Activated CD4-positive, alpha-beta T cell treated with anti-CD3 and anti-CD28 coated beads for 24 hours (primary cell): ENCODE measurements at places on chromosomes 1 and 21.
A peak's percentile ranks its signal among the peaks of the same experiment; 100 is the strongest.

DNA sequence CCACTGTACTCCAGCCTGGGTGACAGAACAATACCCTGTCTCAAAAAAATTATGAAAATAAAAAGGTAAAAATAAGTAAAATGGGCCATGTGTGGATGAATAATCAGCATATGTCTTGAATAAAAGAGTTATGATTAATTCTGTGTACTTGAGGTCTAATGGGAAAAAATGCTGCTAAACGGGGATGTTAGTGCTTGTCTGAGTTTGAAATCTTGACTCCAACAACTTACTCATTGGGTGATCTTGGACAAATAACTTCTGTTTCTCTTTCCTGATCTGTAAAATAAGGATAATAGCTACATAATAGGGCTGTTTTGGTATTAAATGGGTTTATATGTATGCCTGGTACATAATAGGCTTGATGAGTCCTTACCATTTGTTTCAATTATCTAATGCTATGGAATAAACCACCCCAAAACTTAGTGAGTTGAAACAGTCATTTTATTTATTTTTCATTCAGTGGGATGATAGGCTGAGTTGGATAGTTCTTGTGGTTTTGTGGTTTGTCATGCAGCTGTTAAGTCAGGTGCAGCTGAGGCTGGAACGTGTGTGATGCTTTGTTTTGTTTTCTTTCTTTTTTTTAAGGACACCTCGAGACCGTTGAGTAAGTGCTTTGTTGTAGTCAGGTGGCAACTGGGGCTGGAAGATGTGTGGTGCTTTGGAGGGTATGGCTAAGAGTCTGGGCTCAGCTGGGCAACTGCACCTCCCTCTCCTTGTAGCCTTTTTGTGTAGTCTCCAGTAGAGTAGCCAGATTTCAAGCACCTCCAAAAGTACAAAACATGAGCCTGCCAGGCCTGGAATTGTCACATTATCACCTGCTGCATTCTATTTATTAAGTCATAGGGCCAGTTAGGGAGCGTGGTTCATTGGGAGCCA is 4.9 kb downstream of the MDM4 start:
- no peak for DNase-seq

DNA sequence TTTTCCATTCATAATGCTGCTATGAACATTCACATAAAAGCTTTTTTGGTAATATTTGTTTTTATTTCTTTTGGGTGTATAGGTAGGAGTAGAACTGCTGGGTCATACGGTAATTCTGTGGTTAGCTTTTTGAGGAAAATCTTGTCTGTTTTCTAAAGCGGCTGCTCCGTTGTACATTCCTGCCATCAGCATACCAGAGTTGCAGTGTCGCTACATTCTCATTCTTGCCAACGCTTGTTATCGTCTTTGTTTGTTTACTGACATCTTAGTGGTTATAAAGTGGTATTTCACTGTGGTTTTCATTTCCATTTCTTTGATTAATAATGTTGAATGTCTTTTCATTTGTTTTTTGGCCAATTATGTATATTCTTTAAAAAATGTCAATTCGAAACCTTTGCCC is 469.8 kb upstream of the ZP4 start:
- no peak for DNase-seq

DNA sequence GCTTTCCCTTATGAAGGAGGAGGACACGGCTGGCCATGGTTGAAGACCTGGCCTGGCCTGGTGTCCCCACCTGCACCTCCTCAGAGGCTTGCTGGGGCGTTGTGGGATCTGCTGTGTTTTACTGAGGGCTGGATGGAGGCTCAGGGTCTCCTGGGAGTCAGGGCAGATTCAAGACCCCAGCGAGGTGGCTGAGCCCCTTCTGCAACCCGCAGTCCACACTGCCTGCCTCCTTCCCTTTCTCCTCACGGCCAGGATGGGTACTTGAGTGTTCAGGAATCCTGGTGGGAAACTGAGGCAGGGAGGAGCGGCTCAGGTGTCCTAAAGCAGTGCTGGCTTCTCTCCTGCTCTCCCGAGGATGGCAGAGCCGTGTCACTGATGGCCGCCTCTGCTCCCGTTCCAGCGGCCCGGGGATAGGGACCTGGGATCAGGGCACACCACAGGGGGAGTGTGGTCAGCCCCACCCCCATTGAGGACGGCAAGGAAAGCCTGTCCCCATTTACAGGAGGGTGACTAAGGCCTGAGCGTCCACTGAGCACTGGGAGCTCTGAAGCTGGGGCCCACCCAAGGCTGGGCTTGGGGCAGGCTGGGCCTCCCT is 47.5 kb downstream of the TRPM2 start:
- DNase-seq = no peak

- DNase-seq = no peak
These were observed 86.3 kb downstream of the PRDM16 start for GRCh38 chr1:3155056-3155925.

DNA sequence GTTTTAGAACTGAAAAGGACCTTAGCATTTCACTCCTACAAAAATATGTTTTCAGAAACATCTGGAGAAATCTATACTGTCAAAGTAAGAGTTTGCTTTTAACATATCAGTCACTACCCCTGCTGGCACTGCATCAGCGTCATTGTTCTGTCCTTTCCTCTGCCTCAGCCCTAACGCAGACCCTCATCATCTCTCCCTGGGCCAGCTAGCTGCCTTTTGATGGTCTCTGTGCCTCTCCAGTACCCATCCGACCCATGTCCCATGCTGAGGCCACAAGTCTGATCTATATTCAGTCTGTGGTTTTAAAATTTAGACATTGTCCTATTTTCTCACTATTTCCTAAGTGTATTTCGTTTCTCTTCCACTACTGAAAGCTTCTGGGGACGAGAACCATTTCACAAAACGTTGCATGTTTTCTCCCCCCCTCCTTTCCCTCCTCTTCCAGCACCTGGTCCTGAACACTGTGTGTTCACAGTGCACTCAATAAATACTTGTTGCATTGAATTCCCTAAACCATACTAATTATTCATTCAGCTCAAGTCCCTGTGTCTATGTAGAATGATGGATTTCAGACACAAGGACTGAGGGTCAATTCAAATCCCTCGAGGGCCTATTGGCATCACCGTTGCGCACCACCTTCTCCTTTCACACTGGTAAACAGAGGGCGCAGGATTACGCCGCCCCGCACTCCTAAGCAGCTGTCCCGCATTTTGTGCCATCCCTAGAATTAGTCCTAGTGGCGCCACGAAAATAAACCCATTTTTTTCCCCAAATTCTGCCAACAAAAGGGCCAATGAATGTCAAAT is 53.4 kb downstream of the CD2 start:
- DNase-seq = no peak

DNA sequence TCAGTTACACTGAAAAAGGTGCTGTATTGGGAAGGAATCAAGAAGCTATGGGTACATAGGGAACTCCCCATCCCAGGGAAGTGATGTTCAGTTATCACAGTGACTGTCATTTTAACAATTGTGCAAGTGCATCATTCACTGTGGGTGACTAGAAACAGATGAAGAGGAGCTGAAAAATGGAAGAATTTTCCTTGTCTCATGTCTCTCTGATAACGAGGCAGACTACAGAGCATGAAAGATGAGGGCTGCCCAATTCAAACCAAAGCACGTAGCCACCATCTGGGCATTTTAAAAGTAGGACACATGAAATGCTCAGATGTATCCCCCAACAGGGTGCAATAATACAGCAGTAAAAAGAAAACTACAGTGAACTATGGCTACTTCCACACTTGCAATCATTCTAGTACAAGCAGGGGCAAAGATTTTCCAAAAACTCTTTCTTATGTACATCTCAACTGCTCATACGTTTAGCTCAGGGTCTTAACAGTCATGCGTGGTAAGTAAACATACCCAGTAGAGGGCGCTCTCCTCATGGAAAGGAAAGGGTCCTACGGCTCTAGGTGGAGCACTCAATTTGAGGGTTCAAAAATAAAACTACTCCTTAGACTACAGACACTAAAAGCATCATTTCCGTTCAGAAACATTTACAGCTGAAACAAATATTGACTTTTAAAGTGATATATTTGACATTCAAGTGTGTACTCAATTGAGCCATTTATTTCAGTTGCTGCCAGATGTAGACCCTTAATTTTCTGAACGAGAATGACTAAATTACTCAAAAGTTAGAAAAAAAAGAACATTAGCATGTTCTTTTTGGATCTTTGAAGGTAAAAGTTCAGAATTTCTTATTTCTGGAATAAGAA is 143.2 kb downstream of the KCTD3 start:
- DNase-seq = no peak

- no peak for DNase-seq
These were observed 94.3 kb downstream of the ADGRL4 start for GRCh38 chr1:78911956-78912880.

GRCh38 chr21:39120876-39121599 is 62.2 kb downstream of the PSMG1 start:
- no peak for DNase-seq

DNA sequence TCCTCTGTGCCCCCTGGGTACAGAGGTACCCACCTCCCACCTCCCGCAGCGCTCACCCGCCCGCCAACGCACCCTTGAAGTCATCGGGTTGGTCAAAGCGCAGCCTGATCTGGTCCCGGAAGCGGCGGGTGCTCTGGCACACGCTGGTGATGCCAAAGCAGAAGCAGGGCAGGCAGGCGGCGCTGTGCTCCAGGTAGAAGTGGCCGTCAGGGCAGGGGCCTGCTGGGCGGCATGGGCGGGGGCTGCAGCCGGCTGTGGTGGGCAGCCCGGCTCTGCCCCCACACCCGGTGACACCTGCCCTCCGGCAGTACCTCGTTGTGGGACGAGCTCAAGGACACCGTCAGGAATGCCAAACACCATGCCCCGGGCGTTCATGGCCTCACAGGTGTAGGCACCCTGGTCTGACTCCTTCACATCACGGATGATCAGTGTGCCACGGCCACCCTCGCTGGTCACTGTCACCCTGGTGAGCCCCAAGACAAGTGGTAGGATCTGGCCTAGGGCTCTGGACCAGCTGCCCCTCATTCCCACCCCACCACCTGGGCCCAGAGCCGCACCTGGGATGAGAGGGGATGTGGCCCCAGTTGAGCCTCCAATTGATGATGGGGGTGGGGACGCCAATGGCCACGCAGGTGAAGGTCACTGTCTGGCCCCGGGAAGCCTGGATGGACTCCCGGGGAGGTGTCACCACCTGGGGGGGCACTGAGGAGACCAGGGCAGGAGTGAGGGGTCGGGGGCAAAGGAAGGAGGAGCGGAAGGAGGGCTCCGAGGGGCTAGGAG is 52.5 kb downstream of the HSPG2 start:
- DNase-seq = no peak

GRCh38 chr1:151720974-151721787 is at the start of gene RIIAD1:
TSS of gene RIIAD1 (plus strand) at chr1:151721522. CDS start at chr1:151721537, 15 bp downstream.
- DNase-seq = peak; percentile 8

DNA sequence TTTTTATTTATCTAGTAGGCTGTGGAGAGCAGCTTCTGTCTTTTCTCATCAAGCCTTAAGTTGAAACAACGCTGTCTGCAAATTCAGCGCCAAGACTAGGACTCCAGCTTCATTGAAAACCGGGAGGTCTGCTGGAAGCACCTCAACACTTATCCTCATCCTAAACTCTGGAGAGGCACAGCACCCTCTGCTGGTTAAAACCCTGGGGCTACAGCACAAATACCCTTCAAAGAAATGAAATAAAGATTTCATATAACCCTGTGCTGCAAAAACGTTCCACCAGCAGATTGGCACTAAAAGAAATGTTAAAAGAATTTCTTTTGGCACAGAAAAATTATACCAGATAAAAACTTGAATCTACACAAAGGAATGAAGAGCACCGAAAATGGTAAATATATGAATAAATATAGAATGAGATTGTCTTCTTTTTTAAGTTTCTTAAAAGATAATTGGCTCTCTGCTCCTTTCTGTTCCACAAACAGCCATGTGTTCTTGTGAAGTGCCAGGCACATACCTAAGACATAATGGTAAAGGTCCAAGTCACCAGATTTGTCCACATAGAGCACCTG is 227.7 kb upstream of the SAMSN1 start:
- peak; percentile 56 for DNase-seq

GRCh38 chr1:47471163-47471562 is 33.3 kb downstream of the FOXD2 start:
- no peak for DNase-seq

DNA sequence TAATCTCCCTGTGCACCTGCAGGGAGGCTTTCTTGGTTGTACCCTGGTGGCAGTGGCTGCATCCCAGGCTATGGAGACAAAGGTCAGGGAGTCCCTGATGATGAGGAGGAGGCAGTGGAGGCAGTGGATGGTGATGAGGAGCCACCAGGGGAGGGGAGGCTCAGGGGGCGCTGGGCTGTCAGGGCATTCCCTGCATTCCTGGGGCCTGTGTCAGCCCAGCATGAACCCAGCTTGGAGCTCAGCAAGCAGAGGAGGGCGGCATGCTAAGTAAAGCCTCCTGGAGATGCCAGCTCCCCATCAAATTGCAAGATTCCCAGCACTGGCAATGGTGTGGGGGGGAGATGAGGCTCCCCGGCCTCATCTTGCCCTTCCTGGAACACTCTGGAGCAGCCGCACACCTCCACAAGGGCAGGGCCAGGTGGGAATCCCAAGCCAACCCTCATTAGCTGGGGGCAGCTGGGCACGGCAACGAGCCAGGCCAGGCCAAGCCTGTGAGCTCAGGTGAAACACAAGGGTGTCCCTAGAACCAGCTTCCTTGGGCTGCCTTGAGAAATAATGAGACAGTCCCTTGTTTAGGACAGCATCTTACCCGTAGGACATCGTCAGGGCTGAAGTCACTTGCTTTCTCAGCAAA is 469.5 kb downstream of the MATN1 start:
- no peak for DNase-seq

DNA sequence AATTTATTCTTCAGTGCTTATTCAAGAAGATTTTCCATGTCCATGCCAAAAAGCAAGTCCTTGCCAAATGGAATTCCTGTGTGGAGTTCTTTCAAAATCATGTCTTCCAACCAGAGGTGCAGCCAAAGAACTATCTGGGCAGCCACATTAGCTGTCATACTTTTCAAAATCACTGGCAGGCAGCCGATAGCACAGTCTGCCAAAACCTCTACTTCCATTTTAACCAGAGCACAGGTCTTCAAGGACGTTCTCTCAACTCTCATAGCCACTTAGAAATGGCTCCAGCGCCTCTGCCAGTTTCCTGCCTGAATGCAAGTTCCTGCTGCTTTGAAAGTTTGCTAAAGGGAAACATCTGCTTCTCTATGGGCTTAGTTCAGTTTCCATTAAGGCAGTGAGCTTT is 975.7 kb upstream of the ADGRL4 start:
- no peak for DNase-seq

GRCh38 chr1:174964972-174965361 is 34.8 kb upstream of the CACYBP start:
- no peak for DNase-seq

DNA sequence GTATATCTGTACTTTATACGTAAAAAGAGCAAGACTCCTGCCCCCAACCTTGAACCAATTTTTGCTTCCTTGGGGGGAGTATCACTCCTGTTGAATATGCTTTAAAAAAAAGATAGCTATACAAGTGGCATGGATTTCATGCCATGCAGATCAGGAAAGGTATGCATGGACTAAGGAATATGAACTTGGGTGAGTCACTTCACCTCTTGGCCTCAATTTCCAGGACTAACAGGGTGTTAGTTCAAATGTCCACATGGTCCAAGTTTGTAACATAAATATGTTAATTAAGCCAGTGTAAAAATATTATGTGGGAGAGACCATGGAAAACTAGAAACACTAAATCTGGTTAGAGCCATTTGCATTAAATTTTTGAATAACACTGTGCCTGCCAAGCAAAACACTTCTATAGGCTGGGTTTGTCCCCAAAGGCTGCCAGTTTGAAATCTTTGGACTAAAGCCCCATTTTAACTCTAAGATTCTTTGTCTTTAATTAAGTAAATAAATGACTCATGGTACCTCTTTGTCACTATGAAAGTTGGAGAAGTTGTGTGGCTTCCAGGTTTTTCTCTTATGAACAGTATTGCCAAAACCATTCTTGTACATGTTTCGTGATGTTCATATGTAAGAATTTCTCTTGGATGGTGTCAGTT is 33.1 kb downstream of the FAM177B start:
- no peak for DNase-seq
